ENCODE measurements at places on chromosomes 7 and 10. TPM values are rescaled to one million over a fixed set of nuclear protein-coding genes. Genes with fewer than 3 reads are reported as not detected.

GRCh38 chr10:10911471-10911921 is 106.2 kb upstream of the CELF2 start:
- DNase-seq, result no peak

DNA sequence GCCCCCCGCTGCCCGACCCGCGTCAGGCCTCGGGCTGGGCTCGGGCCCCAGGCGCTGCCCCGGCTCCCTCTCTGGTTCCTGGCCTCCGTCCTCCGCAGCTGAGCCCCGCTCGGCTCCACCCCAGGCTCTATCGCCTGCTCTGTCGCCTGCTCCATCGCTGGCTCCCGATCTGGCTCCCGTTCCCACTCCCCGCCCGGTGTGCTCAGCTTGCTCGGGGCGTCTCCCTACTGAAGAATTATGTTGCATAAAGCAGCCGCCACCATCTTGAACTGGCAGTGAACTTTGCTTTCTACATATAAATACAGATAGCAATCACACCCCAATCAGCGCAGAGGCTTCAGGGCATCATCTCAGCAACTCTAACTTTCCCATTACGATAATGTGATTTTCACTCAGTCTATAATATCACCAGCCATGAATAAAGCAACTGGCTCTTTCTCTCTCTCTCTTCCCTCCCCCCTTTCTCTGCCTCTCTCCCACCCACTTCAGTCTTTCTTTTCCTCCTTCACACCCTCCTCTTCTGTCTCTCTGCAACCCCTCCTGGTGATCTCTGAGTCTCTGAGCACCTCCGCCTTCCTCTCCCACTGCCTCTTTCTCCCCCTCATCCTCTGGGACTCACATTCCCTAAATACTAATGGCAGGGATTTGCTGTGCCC is 43.3 kb upstream of the BTRC start:
- DNase-seq, result no peak

Gene ACTR3C
- not detected for total RNA-seq

DNA sequence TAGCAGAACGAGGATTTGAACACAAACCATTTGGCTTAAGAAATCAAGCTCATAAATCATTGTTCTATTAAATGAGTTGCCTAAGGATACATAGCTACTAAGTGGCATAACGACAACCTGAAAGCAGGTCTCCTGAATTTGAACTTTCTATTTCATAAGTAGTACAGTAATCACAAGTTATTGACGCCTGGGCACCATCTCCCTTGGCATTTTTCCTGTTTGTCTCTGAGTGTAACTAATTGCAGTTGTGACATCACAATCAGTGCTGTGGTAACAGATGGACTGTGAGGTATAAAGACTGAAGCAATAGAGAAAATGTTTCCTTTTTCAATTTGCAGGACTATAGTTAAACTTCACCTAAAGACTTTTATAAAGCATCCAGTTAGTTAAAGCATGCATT is 6.4 kb upstream of the CSTF2T start:
- DNase-seq, result no peak

DNA sequence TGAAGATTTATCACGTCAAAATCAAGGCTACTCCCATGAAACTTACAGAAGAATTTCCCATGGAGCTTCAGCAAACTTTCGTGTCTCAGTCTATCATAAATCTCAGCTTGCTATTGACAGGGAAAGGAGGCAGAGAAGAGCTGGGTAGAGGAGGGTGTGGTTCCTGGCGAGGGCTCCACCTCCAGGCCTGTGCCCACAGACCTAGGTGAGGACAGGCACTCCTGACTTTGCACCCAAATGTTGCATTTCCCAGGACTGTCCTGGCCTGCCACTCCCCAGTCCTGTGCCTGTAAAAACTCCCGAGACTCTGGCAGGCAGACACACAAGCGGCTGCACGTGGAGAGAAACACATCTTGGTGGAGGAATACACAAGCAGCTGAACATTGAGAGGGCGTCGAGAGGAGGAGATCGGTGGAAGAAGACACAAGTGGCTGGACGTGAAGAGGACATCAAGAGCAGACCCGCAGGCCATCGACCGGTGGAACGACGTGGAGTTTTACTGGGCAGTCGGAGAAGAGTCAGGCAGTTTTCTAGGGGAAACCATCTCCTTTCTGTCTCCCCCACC is 145.1 kb downstream of the CTNNA3 start:
- DNase-seq, result no peak

DNA sequence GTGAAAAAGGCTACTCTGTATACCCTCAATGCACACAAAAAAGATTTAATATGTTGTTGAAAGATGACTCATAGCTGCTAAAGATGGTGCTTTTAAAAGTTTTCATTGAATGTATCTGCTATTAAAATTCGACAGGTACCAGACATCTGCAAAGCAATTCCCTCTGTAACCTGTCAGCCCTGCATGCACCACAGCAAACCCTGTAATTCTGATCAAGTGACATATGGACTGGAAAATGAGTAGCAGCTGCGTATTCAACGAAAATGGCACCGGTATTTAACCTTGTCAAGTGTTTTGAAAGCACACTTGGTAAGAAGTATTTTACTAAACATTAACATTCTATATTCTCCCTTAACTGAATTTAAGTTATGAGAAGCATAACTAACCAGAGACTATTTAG is 58.2 kb upstream of the PTPRN2 start:
- no peak for DNase-seq

- no peak for DNase-seq
These were observed 116.5 kb downstream of the LRRC4 start for GRCh38 chr7:127914693-127915092.

DNA sequence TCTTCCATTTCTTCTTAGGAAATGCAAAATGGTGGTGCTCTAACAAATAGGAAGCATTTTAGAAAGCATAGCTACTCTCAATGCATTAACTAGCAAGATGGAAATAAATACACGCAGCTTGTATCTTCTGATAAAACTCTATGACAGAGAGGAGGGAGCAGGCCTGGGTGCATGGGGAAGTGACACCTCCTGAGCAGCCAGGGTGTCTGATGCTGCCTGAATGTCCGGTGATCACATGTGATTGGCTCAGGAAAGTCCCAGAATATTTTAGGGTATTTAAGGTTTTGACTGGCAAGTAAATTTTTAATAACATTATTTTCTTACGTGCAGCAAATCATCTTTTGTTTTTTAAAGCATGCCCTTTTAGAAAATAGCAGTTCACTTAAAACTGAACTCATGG is 261.0 kb upstream of the KLF6 start:
- no peak for DNase-seq

- DNase-seq, result no peak
These were observed 163 bp downstream of the EGR2 start for GRCh38 chr10:62816076-62816330.

GRCh38 chr10:91567815-91568214 is 65.1 kb downstream of the PPP1R3C start:
- DNase-seq, result no peak

GRCh38 chr10:80614576-80615416 is 77.1 kb downstream of the SH2D4B start:
- DNase-seq, result no peak

DNA sequence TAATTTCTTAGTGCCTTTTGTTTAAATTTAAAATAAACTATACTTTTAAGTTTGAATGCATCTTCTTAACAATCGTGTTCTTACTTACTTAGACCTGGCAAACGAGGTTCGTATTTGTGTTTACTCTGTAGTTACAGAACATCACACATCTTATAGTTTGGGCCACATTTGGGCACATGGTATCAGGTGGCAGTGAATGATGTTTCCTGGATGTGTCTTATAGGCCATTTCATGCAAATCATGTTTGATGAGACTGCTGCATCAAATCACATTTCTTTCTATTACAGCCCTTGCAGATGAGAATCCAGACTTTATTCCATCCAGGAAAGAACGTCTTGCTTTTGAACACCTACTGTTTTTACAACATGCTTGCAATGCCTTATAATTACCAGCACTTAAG is 78.5 kb downstream of the RBM33 start:
- no peak for DNase-seq

DNA sequence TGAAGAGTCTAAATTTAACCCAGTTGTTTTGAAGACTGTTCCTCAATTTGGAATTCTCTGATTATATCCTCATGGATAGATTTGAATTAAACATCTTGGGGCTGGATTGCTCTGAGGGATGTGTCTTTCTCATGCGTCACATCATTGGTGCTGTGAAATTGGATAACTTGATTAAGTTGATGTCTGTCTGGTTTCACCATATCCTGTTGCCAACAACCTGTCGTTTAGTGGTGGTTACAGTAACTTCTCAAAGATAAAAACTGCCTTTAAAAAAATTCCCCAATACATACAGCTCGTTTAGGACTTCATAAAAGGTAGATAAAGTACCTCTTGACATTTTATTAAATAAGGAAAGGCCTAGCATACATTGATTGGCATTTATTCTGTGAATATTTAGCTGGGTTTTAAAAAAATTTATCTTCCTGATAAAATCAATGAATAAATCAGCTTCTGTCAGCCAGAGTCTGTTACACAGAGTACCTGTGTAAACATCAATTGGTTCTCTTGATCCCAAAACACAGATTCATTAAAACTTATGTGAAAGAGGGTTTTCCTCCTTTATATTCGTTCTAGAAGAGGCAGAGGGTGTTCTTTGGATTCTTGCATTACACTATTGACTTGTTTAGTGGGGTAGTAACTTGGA is 10.5 kb downstream of the CRCP start:
- no peak for DNase-seq

GRCh38 chr7:69531050-69531449 is 67.2 kb upstream of the AUTS2 start:
- DNase-seq, result no peak

DNA sequence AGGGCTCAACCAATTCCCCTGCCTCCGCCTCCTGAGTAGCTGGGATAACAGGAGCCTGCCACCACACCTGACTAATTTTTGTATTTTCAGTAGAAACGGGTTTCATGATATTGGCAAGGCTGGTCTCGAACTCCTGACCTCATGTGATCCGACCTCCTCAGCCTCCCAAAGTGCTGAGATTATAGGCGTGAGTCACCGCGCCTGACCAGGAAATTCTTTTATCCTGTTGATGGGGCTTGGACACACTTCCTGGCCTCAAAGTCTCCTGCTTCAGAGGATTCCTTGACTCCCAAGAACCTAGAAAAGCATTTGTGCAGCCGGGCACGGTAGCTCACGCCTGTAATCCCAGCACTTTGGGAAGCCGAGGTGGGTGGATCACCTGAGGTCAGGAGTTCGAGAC is 16.2 kb downstream of the ZNF425 start:
- DNase-seq, result no peak

Gene EPHA1
- total RNA-seq, result not detected

DNA sequence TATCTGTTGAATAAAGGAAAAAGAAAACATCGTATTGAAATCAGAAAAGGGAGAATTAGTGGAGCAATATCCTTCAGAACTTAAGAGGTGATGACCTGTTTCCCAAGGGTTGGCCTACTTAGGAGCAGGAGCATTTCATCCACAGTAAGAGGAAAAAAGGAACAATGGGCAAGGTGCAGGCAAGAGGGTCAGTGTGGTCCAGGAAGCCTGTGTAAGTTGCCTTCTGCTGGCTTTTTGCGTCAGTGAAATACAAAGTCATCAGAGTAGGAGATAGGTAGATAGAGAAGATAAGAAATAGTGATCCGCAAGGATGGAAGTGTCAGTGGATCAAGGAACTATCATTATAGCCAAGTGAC is 5.4 kb upstream of the ANKRD7 start:
- no peak for DNase-seq

- DNase-seq, result no peak
These were observed 1.5 kb upstream of the H2AZ2 start for GRCh38 chr7:44849259-44849884.

- DNase-seq, result peak; percentile 70
These were observed 115.9 kb upstream of the ADAM12 start for GRCh38 chr10:126504063-126504760.

Gene FOXI2
- total RNA-seq, result not detected

DNA sequence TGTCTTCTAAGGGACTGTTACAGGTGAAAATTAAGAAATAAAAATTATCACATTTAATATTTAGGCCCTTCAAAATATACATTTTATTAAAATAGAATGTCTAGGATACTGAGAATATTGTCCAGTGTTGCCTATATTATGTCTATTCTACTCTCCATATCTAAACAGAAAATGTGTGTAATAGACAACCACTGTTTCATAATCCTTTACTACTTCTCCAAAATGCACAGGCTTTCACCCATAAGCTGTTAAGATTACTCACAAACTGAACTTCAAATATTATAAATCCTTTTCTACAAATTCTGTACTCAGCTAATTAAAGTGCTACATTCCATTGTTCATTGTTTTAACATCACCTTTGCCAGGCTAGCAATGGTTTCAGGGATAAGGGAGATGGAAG is 56.7 kb upstream of the TFEC start:
- DNase-seq, result no peak

DNA sequence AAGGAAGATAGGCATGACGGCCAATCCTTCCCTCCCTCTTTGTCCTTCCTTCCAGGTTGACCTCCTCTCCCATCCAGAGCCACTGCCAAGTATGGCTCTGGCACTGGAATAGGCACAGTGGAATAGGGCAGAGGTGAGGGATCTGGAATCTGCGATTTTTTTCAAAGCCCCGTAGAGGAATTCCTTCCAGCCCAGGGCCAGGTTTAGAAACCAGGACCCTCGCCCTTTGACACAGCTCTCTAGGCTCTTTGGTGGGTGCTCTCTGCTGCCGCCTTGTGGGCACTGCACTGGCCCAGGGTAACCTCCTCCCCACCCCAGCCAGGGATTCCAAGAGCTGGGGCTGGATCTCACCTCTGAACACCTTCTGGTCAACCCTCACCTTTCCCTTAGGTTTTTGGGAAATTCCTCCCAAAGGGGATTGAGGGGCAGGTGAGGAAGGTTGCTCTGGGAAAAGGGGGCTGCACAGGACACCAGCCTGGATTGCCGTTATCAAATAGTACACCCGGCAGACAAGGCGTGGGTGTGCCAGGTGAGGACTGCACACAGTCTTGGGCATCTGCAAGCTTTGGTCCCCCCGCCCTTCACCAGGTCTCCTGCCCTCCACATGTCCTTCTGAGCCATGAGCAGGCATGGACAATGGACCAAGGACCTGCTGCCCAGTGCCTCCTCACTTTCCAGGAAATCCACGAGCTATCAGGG is 22.8 kb downstream of the C10orf105 start:
- DNase-seq, result peak; percentile 59

Gene CCSER2
- 15.6 TPM for total RNA-seq

DNA sequence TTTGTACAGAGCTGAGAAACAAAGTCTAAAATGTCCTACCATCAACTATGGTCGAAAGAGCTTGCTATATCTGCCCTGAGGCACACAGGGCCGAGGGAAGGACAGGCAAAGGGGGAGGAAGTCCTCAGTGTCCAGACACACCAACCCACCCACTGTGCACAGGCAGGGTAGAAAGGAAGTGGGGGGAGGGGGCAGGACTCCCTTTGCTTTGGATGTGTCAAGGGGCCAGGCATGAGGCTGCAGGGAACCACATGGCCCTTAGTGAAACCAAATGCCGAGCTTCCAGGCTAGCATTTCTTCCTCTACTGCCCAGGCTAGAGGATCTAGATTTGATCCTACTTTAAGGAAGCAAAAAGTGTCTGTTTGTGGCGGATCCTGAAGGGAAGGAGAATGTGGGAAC is 28.6 kb downstream of the KCNH2 start:
- peak; percentile 26 for DNase-seq

- DNase-seq, result no peak
These were observed 192.5 kb upstream of the SORCS1 start for GRCh38 chr10:107357033-107357432.

GRCh38 chr7:128741491-128741890 is 2.3 kb downstream of the CALU start:
- no peak for DNase-seq

Gene FLNC
- 0.11 TPM for total RNA-seq

GRCh38 chr7:40881405-40881926 is 746.7 kb downstream of the SUGCT start:
- no peak for DNase-seq

GRCh38 chr10:1316809-1317143 is 260.6 kb downstream of the WDR37 start:
- no peak for DNase-seq
